ENCODE measurements at places on chromosomes 1 and 21.

- no peak for DNase-seq
Observed at GRCh38 chr1:201457508-201457960, 11.5 kb downstream of the PHLDA3 start.

- no peak for DNase-seq
Observed at GRCh38 chr1:241749041-241749944, 97.2 kb downstream of the WDR64 start.

GRCh38 chr1:88101041-88101440 is 583.0 kb upstream of the PKN2 start:
- DNase-seq: no peak

DNA sequence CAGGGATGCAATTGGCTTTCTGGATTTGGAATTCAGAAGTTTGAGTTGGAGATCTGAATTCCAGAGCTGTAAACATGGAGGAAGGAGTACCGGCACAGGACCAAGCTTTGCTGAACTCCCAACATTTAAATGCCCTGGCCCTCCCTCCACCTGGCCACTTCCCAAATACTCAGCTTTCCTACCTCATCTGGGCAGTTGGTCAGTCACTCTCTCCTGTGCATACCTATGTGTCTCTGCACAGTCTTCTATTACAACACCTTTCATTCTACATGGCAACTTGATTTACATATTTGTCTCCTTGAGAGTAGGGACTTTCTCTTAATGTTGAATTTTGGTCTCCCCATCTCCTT is 6.1 kb upstream of the KHDRBS1 start:
- DNase-seq: no peak

DNA sequence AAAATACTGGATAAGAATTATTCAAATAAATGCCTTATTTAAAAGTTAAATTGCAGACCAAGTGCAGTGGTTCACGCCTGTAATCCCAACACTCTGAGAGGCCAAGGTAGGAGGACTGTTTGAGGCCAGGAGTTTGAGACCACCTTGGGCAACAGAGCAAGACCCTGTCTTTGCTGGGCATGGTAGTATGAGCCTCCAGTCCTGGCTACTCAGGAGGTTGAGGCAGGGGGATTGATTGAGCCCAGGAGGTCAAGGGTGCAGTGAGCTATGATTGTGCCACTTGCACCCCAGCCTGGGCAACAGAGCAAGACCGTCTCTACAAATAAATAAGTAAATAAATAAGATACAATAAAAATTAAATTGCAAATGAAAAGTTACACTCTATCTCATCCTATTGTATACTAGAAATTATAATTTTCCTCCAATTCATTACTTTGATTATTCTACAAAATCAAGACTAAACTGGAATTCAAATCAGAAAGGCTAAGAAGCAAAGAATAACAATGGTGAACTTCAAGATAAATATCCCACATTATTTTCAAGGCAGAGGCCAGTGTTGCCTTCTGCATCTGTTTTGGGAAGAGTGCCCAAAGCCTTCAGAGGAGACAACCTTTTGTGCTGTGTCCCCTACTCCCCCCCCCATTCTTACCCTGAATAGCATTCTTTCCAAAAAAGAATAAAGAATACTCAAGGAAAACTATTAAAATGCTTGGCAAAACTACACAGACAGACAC is 73.3 kb upstream of the IRF2BP2 start:
- DNase-seq: no peak

GRCh38 chr1:168135921-168136708 is 615 bp downstream of the GPR161 start:
- DNase-seq: no peak

GRCh38 chr21:29423099-29423870 is 124.6 kb downstream of the BACH1 start:
- no peak for DNase-seq

- peak; percentile 64 for DNase-seq
Observed at GRCh38 chr1:201114245-201115131, 2.3 kb upstream of the CACNA1S start.

DNA sequence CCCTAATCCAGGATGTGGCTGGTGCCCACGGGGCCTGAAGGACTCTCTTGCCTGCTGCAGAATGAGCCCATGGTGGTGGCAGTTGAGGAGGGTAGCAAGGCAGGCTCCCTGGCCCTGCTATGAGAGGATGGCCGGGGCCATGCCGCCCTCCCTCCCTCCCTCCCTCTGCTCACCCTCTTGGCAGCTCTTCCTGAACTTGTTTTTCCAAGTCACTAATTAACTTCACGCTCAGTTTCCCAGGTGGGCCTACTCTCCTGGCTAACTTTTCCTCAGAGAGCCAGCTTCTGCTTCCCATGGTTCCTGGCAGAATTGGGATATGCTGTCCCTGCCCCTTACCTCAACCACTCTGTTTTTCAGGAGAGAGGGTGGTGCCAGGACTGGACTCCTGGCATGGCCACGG is 10.2 kb downstream of the KCNC4 start:
- no peak for DNase-seq

- no peak for DNase-seq
Observed at GRCh38 chr1:245512181-245512888, 357.6 kb downstream of the KIF26B start.

GRCh38 chr1:32480003-32480402 is 15.1 kb downstream of the ZBTB8B start:
- DNase-seq: no peak

GRCh38 chr21:44306936-44307704 is 7.3 kb downstream of the PFKL start:
- DNase-seq: no peak

GRCh38 chr1:4171480-4172450 is 271.7 kb upstream of the C1orf174 start:
- no peak for DNase-seq

- DNase-seq: no peak
Observed at GRCh38 chr1:30527511-30528140, 195.8 kb downstream of the MATN1 start.

DNA sequence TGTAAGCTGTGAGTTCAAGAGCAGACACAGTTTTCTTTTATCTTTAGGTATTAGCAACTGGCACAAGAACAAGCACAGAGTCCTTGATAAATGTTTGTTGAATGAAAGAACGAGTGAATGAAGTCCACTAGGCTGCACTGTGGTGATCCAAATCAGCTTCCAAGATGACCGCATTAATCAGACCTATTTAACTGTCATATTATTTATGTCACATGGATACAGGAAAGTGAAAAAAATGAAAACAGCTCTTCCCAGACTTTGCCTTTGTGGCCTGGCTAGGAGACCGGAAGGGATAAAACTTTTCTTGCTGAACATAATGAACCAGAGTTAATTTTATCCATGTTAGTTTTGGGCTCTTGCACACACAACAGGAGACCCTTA is 261.3 kb downstream of the TNR start:
- no peak for DNase-seq

- DNase-seq: no peak
Observed at GRCh38 chr1:216193839-216194443, 229.3 kb downstream of the USH2A start.

GRCh38 chr1:236471653-236472052 is 52.1 kb upstream of the LGALS8 start:
- no peak for DNase-seq

DNA sequence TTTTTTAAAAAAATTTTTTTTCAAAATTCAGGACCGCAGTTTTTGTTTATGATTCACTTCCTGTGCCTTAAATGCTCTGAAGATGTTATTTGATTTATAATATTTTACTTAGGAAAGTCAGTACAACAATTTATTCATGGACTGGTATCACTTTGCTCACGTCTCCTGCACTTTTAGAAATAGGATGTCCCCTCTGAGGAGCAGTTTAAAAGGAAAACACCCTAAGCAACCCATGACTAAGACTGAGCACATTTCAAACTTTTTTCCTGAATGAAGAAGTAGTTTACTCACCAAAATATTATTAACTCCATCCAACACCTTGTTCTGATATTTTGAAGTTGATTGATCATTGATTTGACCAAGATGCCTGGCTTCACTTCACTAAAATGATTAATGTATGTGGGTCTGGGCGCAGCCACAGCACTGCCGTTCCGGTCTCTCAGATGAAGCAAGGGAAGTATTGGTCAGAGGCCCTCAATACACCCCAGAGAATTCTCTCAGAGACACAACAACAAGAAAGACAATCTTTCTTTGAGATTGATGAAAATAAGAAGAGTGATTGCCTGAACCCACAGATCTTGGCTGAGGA is 223.9 kb downstream of the TGFB2 start:
- no peak for DNase-seq

- no peak for DNase-seq
Observed at GRCh38 chr1:111605576-111605975, 14.0 kb upstream of the RAP1A start.

GRCh38 chr1:30027247-30027646 is 696.1 kb downstream of the MATN1 start:
- DNase-seq: no peak
